H9 (cell line): ENCODE measurements at places on chromosomes 1 and 21.

GRCh38 chr1:245823408-245824147 lies 668.8 kb downstream of the KIF26B start:
- DNase-seq, result no peak

DNA sequence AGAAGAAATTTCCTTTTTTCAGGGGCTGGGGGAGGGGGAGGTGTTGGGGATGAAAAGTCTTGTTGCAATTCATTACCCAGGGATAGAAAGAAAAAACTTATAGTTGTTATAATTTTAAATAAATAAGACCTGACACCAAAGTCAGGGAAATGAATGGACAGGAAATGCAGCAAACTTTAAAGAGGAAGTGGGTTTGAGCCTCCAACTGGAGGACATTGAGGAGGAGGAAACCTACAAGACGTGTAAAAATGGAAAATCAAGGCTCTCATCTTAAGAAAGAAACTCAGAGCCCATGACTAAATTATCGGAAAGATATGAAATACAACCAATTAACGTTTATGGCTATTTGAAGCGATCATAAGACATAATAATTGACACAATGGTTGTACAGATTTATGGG lies 54.4 kb downstream of the NIBAN1 start:
- DNase-seq, result no peak

GRCh38 chr1:32917521-32917920 lies 16.3 kb upstream of the TMEM54 start:
- DNase-seq, result no peak

DNA sequence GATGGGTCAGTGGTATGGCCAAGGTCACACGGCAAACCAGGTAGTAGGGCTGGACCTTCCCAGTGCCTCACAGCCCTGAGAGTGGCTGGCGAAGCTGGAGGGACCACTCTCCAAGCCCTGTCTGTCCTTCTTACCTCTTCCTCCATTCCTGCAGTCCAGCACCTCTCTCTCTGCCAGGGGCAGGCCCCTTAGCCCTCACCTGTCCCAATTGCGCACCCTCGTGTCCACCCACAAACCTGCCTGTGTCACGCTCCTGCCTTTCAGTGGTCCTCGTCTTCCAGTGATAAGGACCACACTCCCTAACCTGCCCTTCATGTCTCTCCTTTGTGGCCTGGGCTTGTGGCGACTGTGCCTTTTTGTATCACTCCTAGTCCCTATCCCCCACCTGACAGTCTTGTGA lies 3.4 kb downstream of the PODN start:
- DNase-seq, result no peak

DNA sequence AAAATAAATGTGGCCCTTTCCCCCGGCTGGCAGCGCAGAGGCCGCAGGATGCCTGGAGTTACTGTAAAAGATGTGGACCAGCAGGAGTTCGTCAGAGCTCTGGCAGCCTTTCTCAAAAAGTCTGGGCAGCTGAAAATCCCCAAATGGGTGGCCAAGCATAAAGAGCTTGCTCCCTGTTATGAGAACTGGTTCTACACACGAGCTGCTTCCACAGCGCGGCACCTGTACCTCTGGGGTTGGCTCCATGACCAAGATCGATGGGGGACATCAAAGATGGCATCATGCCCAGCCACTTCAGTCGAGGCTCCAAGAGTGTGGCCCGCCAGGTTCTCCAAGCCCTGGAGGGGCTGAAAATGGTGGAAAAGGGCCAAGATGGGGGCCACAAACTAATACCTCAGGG lies 95.9 kb downstream of the LRIG2 start:
- DNase-seq, result no peak
